Activated T-helper 1 cell treated with Interleukin-2 at 50 U/mL for 16 hours (primary cell): ENCODE measurements at places on chromosomes 1 and 21.

- no peak for DNase-seq
These were observed 21.0 kb downstream of the HSPA13 start for GRCh38 chr21:14361958-14362357.

GRCh38 chr1:42924851-42925760 is 33.6 kb downstream of the SLC2A1 start:
- DNase-seq, result no peak

- DNase-seq, result no peak
These were observed 70.7 kb downstream of the ACBD6 start for GRCh38 chr1:180431683-180432082.

GRCh38 chr1:174165471-174166137 is 6.3 kb downstream of the RABGAP1L start:
- DNase-seq, result no peak

DNA sequence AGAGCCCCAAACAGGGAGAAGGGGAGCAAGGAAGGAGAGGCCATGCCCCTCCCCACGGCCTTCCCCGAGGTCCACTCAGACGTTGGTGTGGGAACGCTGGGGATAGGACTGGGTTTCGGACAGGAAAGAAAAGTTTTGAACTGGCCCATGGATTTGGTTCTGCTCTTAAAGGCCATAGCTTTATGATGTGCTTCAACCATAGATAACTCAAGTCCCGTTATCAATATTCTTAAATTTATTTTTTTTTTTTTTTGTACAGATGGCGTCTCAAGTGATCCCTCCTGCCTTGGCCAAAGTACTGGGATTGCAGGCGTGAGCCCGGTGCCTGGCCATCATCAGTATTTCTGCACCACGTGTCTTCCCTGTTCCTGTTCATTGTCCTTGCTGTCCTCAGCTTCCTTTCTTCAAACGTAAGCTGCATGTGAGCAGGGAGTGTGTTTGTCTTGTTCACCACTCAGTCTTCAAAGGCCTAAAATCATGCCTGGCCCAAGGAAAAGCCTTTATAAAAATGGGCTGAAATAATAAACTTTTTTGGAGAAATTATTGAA is 820 bp upstream of the KRTAP10-1 start:
- DNase-seq, result no peak

DNA sequence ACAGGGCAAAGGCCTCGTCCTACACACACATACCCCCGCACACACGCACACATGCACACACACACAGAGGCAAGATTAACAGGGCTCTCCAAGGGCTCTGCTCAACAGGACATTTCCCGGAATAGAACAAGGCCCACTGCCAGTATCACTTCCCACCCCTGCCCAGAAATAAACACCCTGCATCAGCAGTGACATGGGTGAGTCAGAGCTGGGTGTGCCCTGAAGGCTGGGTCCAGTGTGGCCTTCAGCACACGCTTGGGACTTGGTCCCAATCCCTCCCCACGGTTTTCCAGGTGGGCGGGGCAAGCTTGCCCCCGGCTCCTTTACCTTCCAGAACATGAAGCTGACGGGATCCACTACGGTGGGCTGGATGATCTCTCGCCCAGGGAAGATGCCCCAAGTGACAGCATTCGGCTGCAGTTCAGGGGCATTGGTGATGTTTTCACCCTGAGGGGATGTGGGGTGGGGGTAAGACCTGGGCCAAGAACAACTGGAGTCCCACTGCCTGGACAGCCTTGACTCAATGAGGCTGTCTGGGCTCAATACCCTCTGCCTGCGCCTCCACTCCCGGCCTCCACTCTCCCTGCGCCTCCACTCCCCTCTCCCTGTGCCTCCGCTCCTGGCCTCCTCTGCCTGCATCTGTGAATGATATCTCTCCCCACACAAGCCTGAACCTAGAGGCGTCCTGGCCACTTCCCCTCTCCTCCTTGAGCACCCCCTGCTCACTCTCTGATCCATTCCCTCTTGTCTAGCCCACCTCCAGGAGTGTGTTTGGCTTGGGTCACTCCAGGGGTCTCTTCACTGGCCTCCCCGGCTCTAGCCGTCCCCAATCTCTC is 14.7 kb downstream of the MTHFR start:
- no peak for DNase-seq

DNA sequence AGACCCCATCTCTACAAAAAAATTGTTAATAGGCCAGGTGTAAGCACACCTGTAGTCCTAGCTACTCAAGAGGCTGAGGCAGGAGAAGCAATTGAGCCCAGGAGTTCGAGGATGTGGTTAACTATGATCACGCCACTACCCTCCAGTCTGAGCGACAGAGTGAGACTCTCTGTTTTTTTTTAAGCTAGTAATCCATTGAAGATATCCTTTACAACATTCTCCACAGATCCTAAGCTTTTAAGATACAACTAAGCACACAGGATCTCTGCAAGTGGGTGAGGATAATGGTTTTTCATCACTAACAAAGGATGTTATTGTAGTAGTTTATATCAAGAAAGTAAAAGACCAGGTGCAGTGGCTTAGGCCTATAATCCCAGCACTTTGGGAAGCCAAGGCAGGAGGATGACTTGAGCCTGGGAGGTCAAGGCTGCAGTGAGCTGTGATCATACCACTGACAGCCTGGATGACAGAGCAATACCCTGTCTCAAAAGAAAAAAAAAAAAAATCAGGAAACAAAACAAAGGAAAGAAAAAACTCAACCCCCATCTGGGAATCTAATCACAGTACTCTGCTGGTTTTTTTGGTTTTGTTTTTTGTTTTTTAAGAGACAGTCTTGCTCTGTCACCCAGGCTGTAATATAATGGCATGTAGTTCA is 166.1 kb downstream of the RERE start:
- DNase-seq, result no peak

DNA sequence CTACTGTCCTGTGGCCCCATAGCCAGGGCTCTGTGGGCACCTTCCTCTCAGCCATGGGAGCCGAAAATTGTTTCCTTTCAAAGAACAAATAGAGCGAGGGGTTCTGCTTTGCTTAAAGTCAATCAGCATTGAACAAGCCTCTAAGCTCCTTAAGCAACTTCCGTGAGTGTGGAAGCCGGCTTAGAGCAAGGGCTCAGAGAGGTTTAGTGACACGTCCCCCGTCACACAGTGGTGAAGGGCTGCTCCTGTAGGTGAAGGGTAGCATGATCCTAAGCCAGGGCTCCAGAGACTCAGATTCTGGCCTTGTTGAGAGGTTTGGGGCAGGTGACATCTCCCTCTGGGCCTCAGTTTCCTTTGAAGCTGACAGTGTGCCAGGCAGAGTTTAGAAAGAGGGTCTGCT is 94.0 kb upstream of the WNT4 start:
- DNase-seq, result no peak

- DNase-seq, result no peak
These were observed 82.7 kb downstream of the KCND3 start for GRCh38 chr1:111906816-111907215.

DNA sequence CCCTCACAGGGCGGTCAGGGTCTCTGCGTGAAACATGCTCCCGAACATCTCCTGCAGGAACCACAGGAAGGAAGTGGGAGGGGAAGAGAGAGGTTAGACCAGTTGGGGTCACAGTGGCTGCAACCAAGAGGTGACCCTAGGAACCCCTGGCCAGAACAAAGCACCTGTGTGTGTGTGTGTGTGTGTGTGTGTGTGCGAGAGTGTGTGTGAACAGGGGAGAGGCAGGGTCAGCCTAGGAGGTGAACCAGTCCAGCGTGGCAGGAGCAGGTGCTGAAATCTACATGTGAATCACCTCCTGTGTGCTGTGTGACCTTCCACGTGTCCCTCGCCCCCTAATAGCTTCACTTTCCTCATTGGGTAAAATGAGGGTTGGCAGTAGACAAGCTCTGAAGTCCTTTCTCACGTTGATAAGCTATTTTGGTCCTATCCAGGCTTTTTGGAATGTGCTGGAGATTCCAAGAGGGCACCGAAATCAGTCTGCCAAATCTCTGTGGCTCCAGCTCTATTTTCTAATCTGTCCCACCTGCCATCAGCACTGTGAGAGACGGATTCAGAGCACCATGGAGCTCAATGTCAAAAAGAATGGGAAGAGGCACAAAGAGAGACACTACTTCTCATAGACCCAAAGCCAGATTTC is 27.8 kb downstream of the SLC26A9 start:
- no peak for DNase-seq

DNA sequence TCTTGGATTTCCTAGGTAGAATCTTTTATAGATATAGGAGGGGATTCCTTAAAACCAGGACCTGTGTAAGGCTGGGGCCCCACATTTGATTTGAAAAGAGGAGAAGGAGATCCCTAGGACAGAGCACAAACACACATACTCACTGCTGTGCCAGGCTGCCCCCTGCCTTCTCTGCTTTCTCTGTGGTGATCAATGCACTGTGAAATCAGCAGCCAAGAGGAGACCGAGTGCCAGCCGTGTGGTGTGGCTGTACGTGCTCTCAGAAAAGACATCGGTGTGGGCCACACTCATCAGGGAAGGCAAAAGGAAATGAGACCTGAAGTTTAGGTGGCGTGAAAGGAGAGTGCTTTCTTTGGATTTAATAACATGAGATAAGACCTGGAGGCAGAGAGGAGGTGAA is 194.2 kb downstream of the ZSCAN20 start:
- DNase-seq, result no peak

GRCh38 chr21:43211760-43212115 is 42.9 kb downstream of the CRYAA start:
- DNase-seq, result no peak

DNA sequence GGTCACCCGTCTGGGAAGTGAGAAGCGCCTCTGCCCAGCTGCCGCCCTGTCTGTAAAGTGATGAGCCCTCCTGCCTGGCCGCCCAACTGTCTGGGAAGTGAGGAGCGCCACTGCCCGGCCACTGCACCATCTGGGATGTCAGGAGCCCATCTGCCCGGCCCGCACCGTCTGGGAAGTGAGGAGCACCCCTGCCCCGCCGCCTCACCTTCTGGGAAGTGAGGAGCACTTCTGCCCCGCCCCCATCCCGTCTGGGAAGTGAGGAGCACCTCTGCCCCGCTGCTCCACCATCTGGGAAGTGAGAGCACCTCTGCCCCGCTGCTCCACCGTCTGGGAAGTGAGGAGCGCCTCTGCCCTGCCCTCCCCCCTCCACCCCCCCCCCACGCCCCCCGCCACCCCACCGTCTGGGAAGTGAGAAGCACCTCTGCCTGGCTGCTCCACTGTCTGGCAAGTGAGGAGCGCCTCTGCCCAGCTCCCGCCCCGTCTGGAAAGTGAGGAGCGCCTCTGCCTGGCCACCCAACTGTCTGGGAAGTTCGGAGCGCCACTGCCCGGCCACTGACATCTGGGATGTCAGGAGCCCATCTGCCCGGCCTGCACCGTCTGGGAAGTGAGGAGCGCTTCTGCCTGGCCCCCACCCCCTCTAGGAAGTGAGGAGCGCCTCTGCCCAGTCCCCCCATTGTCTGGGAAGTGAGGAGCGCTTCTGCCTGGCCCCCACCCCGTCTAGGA is 4.5 kb upstream of the ZZZ3 start:
- no peak for DNase-seq

DNA sequence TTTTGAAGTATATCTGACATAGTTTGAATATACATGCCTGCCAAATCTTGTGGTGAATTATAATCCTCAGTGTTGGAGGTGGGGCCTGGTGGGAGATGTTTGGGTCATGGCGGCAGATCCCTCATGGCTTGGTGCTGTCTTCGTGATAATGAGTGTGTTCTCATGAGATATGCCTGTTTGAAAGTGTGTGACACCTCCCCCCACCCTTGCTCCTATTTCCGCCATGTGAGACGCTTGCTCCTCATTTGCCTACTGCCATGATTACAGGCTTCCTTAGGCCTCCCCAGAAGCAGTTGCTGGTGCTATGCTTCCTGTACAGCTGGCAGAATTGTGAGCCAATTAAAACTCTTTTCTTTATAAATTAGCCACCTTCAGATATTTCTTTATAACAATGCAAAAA is 436.6 kb upstream of the BEND5 start:
- no peak for DNase-seq

DNA sequence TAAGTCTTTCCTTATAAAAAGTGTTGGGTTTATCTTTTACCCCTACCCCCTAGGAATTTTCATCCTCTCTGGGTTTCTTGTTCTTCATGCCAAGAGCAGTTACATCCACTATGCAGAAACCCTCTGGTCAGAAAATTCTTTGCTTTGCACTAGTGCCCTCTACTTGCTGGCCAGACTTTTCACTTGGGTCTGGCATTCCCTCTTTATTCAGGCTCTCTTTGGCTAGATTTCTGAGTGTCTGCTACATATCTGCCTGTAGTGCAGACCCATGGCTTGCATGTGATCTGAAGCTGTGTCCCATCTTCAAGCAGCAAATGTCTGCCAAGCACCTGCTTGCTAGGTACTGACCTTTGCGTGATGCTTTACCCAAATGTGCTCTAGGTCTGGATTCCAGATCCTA is 237.0 kb downstream of the GPATCH2 start:
- no peak for DNase-seq

DNA sequence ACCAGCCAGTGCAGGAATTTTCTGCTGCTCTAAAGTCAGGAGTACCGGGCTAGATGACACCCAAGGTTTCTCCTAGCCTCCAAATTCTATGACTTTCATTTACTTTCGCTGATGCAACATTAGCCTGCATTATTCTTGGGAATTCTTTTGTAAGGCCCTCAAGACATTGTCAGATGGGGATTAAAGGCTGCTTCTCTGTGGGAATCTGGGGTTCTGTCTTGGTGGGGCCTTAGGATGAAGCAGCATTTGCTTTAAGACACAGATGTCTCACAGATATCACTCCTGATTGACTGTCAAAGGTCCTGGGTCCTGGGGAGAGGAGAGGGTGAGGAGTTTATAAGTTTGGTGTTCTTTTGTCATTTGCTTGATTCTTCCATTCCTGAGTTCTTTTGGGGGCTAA is 11.6 kb downstream of the PKP1 start:
- DNase-seq, result no peak

DNA sequence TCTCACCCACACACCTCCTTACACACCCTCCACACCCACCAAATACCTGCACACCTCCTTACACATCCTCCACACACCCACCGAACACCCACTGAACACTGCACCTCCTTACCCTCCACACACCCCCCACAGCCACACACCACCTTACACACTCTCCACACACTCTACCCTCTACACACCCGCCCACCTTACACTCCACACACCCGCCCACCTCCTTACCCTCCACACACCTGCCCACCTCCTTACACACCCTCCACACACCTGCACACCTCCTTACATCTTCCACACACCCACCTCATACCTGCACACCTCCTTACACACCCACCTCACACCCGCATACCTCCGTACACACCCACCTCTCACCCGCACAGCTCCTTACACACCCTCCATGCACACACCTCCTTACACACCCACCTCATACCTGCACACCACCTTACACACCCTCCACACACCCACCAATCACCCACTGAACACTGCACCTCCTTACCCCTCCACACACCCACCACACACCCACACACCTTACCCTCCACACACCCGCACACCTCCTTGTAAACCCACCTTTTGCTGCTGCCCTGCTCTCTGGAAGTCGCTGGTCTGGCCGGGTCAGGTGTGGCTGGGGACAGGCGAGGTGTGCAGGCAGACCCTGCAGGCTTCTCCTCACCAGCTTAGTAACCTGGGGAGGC is 38.5 kb downstream of the COQ8A start:
- DNase-seq, result no peak

DNA sequence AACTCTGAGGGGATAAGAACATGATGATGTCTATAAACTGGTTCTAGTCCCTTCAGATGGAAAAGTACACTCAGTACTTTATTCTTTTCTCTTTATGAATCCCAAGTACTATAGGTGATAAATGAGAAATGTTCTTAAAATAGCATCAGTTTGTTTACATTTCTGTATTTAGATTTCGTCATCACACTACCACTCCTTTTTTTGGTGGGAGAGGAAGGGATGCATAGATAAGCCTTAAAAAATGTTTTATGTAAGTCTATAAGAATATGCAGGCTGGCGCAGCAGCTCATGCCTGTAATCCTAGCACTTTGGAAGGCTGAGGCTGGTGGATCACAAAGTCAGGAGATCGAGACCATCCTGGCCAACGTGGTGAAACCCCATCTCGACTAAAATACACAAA is 144.8 kb downstream of the USP25 start:
- DNase-seq, result no peak
